Hippocampal formation (tissue), 2 donors: ENCODE measurements at places on chromosomes 7 and 10.

- DNase-seq, result no peak
Measured at GRCh38 chr10:22369434-22370072, 24.3 kb downstream of the SPAG6 start.

DNA sequence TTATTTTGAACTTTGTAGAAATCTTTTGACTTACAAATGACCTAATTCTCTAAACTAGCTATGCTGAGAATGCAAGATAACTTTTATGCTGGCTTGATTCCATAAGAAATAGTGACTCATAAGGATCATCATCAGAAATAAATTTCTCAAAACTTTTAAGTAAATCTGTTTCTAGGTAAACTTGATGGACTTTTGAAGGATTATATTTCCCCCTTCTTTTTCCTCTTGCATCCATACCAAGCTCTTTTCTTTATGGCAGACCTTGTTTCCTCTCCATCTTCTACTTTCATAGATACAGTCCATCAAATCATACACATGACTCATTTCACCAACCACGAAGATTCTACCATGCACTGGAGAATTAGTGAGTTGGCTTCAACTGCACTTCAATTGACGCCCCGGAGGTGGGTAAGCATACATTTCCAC, 336.3 kb downstream of the KCNMA1 start:
- DNase-seq, result no peak

DNA sequence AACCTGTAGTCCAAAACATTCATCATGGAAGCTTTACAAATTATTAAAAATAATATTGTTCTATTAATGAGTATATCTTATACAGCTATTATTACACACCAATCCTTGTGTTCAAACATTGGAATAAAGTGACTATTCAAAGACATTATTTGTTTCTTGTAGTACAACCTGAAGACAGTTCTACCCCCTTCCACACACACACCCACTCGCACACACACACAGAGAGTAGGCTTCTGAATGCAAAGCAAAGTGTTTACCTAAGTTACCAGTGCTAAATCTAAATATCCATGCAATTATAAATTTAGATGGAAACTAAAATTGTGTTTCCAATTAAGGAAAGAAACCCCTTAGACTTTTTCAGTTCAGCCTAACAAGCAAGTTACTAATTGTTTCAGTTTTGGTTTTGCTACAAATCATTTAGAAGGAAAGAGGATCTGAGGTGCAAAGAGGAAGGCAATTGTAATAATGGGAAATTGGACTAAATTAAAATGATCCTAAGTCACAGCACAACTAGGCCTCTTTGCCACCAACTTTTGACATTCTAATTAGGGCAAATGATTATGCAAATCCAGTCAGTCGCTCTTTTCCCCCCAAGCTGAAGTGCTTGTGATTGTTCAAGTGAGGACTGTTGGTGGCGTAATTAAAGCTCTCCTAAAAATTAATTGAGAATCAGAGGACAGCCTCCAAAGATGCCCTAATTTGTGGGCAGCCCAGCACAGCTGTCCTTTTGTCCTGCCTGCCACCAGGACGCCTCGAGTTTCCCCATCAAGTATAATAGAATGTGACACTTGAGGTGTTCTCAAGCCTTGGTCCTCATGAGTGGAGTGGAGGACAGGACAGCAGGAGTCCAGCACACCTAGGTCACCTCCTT, 19.9 kb upstream of the ATOH7 start:
- DNase-seq, result no peak

DNA sequence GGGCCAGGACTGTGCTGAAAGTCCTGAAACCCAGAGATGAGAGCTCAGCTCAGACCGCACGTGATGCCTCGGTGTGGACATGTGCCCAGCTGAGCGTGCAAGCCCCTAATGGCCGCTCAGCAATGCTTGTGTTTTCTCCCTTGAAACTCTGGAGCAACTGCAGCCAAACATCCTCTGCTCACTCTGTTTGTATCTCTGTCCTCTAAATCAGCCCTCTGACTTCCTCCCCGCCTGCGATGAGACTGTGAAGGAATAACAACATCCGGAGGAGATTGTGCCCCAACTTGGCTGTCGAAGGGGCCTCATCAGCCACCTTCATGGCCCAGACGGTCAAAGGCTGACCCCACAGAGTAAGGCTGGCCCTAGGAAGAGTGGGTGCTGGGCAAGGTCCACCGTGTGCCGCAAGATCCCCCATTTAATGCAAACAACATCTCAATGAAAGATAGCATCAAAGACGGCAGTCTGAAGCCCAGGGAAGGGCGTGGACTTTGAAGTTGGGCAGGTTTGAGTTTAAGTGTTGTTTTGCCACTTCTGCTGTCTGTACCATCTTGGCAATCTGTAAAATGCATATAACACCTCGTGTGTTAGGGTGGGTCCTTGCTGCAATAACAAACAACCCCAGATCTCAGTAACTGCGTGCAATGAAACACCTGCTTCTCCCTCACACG, 39.9 kb downstream of the CALML3 start:
- DNase-seq, result no peak

GRCh38 chr7:139523199-139523941, at the start of gene CLEC2L:
CLEC2L (plus strand) TSS chr7:139523685; CDS start chr7:139523928, 243 bp downstream.
- no peak for DNase-seq

GRCh38 chr10:45409782-45410181, 35.8 kb downstream of the ALOX5 start:
- no peak for DNase-seq

DNA sequence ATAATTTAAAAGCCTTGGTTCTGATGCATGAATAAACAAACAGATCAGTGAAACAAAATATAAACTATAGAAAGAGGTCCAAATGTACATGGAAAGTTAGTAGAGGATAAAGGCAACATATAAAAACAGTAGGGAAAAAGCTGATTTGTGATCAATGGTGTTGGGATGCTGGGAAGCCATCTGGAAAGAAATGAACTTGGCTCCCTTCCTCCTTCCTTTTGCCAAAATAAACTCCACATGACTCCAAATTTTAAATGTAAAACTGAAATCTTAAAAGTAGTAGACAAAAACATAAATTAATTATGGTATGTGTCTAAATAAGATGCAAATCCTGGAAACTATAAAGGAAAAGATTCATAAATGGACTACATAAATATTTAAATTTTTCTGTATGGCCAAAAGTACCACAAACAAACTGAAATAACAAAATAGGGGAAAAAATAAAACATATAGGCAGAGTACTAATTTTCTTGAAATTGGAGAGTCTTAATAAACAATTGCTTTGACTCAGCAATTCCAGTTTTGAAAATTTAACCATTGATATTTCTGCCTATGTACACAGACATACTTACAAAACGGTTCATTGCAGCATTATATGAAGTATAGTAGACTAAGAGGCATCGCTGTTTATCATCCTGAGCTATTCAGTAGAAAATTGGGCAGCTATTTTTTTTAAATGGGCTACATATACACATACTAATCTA, 77.0 kb upstream of the TRIM24 start:
- no peak for DNase-seq

DNA sequence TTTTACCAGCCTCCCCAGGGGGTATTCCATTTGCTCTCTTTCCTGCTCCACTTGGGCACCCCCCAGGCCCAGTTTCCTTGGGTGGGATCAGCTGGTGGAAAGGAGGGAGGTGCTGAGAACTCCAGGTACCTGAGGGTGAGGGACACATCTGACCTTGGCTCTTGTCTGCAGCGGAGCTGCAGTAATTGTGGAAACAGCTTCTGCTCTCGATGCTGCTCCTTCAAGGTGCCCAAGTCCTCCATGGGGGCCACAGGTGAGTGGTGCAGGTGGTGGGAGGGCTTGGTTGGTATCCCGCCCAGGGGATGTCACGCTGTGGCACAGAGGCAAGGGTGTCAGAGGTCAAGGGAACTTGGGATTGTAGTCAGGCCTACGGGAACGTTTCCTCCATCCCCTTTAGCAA, 14.3 kb downstream of the SFRP5 start:
- no peak for DNase-seq

DNA sequence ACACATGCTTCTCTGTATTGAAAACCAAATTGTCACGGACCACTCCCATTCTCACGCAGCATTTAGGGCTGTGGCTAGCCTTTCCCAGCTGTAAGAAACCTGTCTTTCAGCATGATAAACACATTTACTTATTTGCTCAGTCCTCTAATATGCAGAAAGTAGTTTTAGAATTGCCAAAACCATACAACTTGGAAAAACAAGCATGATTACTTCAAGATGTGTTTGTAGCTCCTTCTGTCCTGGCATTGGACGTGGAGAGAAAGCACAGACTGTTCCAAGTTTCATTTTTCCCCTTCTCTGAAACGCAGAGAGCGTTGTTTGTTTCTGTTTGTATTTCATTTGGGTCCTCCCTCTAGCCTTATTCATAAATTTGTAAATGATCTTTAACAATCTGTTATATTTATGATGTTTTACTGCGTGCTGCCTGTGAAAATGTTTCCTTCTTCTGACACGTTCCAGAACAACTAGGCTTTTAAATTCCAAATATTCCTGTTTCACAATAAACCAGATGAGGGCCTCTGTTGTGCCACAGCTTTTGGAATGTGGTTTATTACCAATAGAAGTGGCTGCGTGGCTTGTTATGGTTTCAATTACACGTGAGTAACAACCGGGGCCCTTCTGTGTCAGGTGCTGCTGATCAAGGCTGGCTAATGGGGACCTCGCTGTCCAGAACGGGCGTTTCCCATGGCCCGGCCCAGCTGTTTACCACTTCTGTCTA, 26.1 kb downstream of the MNX1 start:
- no peak for DNase-seq

DNA sequence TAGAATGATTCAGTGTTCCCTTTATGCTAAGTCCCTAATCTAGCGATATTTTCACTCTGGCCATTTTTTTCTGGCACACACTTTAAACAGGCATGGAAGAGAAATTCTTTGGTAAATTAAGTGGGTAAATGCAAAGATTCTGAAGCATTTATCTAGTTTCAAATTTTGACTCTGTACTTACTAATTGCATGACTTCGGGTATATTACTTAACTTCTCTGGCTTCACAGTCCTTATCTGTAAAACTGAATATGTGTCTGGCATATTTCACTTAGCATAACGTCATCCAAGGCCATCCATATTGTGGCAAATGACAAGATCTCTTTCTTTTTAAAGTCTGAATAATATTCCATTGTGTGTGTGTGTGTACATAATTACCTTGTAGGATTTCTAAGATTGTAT, 114.5 kb downstream of the MBL2 start:
- DNase-seq, result no peak

DNA sequence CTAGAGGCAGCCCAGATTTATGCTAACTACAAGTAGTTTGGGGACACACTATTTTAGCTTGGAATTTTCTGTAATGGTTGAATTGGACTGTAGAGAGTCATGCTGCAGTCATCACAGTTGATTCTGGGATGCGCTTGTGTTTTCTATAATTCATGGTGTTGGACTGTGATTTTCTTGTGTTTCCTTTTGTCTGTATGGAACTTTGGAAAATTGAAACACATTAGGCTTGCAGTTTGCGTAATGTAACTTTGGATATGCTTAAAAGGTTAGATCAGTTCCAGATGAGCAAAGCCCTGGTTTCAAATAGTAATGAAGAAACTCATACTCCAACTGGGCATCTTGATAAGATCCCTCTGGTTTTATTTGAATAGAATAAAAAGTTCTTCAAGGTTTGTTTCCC, 502.2 kb downstream of the ARL4A start:
- DNase-seq, result no peak
